ENCODE measurements at places on chromosomes 7 and 10.

GRCh38 chr10:78747401-78748234 is 321.1 kb upstream of the ZMIZ1 start:
- no peak overlapping the region for H3K4me3 ChIP-seq
- H3K27me3 ChIP-seq = peaks cover 16% of the 10 kb centered on the region
- no peak overlapping the region for H3K27ac ChIP-seq
- peaks cover 2% of the 10 kb centered on the region for H3K36me3 ChIP-seq
- DNase-seq = no peak

- no peaks in the 10 kb centered on the region for H3K4me1 ChIP-seq
- no peaks in the 10 kb centered on the region for H3K36me3 ChIP-seq
- no peak overlapping the region for H3K4me3 ChIP-seq
Observed at GRCh38 chr7:42527004-42527403, 290.0 kb upstream of the GLI3 start.

DNA sequence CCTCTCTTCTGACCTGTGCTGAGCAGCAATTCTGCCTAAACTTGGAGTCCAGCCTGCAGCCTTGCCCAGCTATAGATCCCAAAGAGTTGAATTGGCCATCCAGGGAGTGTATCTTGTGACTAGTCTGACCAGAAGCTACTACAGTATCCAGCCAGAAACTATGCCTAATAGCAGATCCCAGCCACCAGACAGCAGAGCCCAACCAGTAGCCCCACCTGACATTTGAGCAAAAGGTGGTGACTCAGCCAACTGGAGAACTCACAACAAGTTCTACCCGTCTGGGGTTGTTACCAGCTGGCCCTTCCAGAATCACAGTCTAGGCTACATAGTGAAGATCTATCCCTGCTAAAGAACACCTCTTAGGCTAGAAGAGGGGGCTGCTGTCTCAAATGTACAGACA is 315.0 kb downstream of the CRPPA start:
- no peaks in the 10 kb centered on the region for H3K27me3 ChIP-seq
- H3K36me3 ChIP-seq = peaks cover 8% of the 10 kb centered on the region
- no peaks in the 10 kb centered on the region for H3K4me1 ChIP-seq
- no peak overlapping the region for H3K4me3 ChIP-seq
- no peak overlapping the region for H3K27ac ChIP-seq

DNA sequence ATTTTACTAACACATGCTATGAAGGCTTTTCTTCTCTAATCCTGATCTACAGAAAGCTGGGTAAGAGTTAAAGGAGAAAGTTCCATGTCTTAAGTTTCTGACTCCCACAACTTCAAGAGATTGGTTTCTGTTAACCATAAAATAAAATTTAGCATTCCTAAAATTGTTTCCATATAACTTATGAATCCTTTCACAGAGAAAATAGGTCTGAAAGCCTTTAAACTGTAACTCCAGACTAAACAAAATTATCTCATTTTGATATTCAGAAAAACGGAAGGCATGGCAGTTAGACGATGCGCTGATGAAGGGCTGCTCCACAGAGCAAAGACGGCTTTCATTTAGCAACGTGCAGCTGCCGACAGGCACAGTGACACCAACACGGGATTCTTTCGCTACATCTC is 133.3 kb downstream of the SLC25A13 start:
- DNase-seq = no peak
- peaks cover 2% of the 10 kb centered on the region for H3K36me3 ChIP-seq
- H3K4me1 ChIP-seq = no peaks in the 10 kb centered on the region

GRCh38 chr7:17661982-17662585 is 278.2 kb downstream of the SNX13 start:
- DNase-seq = no peak
- no peaks in the 10 kb centered on the region for H3K36me3 ChIP-seq
- H3K4me3 ChIP-seq = no peak overlapping the region

DNA sequence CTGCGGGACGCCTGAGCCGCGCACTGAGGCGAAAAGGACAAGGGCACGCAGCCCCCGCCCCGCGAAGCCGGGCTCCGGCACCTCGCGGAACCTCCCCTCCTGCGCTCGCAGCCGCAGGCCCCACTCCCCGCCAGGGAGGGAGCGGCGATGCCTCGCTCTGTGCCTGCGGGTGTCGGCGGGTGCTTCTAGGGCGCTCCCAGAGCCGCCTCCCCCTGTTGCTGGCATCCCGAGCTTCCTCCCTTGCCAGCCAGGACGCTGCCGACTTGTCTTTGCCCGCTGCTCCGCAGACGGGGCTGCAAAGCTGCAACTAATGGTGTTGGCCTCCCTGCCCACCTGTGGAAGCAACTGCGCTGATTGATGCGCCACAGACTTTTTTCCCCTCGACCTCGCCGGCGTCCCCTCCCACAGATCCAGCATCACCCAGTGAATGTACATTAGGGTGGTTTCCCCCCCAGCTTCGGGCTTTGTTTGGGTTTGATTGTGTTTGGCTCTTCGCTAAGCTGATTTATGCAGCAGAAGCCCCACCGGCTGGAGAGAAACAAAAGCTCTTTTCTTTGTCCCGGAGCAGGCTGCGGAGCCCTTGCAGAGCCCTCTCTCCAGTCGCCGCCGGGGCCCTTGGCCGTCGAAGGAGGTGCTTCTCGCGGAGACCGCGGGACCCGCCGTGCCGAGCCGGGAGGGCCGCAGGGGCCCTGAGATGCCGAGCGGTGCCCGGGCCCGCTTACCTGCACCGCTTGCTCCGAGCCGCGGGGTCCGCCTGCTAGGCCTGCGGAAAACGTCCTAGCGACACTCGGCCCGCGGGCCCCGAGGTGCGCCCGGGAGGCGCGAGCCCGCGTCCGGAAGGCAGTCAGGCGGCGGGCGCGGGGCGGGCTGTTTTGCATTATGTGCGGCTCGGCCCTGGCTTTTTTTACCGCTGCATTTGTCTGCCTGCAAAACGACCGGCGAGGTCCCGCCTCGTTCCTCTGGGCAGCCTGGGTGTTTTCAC is 519 bp downstream of the ITGB8 start:
- peaks cover 62% of the 10 kb centered on the region for H3K27me3 ChIP-seq
- H3K27ac ChIP-seq = no peak overlapping the region
- H3K4me3 ChIP-seq = peak overlapping the region; percentile 95
- DNase-seq = peak; percentile 39

DNA sequence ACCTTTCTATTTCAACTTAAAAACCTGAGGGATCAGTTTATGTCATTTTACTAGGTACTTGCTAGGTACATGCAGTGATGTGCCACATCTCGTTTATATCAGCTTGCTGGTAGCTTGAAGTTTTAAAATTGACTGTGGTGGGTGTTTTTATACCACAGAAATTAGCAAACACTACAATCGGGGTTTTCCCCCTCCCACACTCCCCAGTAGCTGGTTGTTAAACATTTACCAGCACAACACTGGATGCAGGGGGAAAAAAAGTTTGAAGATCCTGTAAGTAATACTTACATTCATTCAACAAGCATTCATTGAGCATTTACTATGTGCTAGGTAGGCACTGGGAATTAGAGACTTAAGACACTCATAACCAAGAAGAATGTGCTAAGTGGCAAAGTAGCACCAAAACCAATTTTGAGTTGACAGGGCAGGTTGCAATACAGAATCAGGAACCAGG is 32.6 kb downstream of the USP6NL start:
- H3K27me3 ChIP-seq = peaks cover 13% of the 10 kb centered on the region
- H3K4me3 ChIP-seq = peak overlapping the region; percentile 22
- no peaks in the 10 kb centered on the region for H3K36me3 ChIP-seq
- no peak overlapping the region for H3K27ac ChIP-seq

- H3K4me1 ChIP-seq = peaks cover 91% of the 10 kb centered on the region
- no peak for DNase-seq
- no peak overlapping the region for H3K27ac ChIP-seq
- H3K27me3 ChIP-seq = no peaks in the 10 kb centered on the region
- H3K4me3 ChIP-seq = no peak overlapping the region
Observed at GRCh38 chr7:105350906-105351305, 37.8 kb downstream of the SRPK2 start.

GRCh38 chr10:19876570-19876969 is 60.3 kb downstream of the PLXDC2 start:
- H3K27ac ChIP-seq = no peak overlapping the region
- no peaks in the 10 kb centered on the region for H3K4me1 ChIP-seq
- no peak for DNase-seq
- no peak overlapping the region for H3K4me3 ChIP-seq
- no peaks in the 10 kb centered on the region for H3K36me3 ChIP-seq

Data from activated T-cell treated with anti-CD3 and anti-CD28 coated beads, Interleukin-2, amount 50 U/mL, for 72 hours (primary cell).